BJ (cell line): ENCODE measurements at places on chromosomes 3 and 15. TPM values are rescaled to one million over a fixed set of nuclear protein-coding genes. Genes with fewer than 3 reads are reported as not detected.

Gene GRM7
- polyA plus RNA-seq = not detected in 2 replicates

DNA sequence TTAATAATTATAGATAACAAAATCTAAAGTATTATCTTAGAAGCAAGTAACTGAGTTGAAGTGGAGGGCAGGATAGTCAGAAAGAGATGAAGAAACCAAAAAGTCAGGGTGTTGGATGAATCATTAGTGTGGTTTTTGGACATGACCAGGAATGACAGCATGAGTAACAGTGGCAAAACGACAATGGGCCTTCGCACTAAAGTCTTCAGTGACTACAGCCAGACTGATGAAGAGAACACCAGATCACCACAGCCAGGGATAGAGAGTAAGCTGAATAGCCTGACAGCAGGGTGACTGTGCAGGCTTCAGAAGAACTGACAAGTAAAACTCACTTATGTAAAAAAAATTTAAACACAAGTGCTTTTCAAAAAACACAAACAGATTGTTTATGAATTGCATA is 96.0 kb upstream of the MELTF start:
- no peak for DNase-seq

- DNase-seq = no peak
Observed at GRCh38 chr3:50474717-50475116, 28.7 kb downstream of the CACNA2D2 start.

GRCh38 chr3:57132674-57133073 is 32.5 kb downstream of the IL17RD start:
- no peak for DNase-seq

Gene PLA2G4E
- not detected in 2 replicates for polyA plus RNA-seq

DNA sequence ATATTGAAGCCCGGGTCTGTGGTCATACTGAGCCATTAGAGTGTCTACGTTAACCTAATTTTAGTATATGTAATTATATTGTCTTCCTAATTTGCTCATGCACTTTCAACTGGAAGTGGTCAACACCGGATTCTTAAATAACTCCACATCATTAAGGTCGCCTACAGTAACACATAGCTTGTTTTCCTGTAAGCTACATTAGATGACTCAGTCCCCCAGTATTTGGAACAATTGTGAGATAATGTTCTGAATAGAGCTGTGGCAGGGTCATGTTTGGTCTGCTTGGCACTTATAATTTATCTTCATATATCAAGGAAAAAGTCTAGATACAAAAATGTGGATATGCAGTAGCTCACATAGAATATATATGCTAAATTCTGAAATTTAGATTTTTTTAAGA is 486.2 kb downstream of the IGSF11 start:
- no peak for DNase-seq

DNA sequence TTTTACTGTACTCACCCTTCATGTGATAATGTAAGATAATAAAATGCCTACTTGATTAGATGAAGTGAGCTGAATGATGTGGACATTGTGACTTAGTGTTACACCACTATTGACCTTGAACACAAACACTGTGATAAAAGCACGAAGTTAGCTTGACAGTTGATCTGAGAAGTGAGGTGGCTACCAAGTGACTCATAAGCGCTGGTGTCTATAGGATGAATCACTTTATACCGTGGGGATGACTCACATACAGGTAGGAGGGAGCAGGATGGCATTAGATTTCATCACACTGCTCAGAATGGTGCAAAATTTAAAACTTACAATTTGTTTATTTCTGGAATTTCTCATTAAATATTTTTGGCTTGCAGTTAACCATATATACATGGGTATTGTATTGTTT is 174.7 kb upstream of the CNTN3 start:
- no peak for DNase-seq

GRCh38 chr3:127493924-127494646 is 96.4 kb downstream of the TPRA1 start:
- DNase-seq = no peak

DNA sequence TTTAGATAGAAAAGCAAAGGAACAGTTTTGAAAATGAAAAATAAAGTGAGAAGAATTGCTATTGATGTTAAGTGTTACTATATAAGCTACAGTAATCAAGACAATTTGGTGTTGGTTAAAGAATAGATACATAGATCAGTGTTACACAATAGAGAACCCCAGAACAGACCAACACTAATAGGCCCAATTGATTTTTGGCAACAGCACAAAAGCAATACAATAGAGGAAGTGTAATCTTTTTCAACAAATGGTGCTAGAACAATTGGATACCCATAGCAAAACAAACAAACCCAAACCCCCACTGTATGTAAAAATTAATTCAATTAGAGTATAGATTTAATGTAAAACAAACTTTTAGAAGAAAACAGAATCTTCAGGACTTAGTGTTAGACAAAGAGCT is 61.8 kb downstream of the ATP11B start:
- no peak for DNase-seq

Gene C3orf85
- not detected in 2 replicates for polyA plus RNA-seq

DNA sequence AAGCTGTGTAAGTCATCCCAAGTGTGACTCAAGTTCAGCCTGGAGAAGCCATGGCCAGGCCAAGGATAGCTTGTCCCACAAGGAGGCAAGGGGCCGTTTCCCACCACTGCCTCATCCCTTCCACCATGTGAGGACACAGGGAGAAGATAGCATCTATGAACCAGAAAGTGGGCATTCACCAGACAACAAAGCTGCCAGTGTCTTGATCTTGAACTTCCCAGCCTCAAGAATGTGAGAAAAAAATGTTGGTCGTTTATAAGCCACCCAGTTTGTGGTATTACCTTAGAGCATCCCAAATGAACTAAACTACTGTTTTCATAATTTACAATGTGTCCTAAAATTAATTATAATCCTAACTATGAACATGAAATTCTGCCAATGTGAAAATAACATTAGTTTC is 930.8 kb upstream of the CFAP20DC start:
- DNase-seq = no peak

Gene CCR8
- polyA plus RNA-seq = not detected in 2 replicates

DNA sequence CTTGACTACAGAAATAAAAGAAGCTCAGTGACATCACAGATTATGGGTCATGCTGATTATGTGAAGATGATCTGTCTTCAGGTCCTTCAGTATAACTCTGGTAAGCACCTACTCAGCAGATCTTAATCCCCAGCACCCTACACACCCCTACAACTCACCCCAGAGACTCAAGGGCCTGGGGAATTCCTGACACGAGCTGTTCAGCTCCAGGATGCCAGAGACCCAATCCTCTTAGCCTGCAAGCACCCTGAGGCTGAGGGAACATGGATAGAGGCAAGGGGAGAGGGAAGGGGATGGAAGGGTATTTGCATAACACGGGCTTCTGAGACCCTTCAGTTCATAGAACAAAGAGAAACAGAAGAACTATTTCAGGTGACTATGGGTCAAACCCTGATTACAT is 13.0 kb downstream of the GLB1 start:
- no peak for DNase-seq
